ENCODE measurements at places on chromosomes 7 and 10.
A peak's percentile ranks its signal among the peaks of the same experiment; 100 is the strongest.

- no peak for DNase-seq
These were observed 231.3 kb upstream of the NPY start for GRCh38 chr7:24052572-24053260.

DNA sequence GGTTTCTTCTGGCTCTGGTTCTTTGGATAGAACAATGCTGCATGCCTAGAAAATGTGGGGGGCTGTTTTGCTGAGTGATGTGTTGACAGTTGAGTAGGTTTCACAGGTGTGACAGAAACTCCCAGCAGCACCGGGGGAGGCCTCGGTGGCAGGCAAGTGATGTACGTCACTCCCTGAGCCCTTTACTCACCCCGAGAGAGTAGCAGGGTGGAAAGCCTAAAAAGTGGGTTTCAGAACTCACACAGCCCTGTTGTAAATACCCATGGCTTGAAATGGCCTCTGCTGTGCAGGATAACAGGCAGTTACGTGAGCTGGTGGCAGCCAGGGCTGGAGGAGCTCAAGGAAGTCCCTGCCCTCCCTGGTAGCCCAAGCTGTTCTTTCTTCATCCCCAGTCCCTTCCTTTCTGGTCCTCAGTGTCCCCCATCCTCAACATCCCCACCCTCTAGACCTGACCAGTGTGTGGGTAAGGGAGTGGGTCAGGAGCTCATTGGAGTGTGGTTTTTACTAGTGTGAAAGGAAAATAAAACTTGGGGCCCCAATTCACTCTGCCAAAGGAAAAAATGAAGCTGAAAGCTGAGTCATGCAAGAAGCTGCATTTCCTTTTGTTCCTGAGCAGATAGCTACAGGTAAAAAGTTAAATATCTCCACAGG is 258.1 kb downstream of the STK31 start:
- DNase-seq = no peak

GRCh38 chr7:28003408-28003807 is 177.2 kb downstream of the JAZF1 start:
- no peak for DNase-seq

DNA sequence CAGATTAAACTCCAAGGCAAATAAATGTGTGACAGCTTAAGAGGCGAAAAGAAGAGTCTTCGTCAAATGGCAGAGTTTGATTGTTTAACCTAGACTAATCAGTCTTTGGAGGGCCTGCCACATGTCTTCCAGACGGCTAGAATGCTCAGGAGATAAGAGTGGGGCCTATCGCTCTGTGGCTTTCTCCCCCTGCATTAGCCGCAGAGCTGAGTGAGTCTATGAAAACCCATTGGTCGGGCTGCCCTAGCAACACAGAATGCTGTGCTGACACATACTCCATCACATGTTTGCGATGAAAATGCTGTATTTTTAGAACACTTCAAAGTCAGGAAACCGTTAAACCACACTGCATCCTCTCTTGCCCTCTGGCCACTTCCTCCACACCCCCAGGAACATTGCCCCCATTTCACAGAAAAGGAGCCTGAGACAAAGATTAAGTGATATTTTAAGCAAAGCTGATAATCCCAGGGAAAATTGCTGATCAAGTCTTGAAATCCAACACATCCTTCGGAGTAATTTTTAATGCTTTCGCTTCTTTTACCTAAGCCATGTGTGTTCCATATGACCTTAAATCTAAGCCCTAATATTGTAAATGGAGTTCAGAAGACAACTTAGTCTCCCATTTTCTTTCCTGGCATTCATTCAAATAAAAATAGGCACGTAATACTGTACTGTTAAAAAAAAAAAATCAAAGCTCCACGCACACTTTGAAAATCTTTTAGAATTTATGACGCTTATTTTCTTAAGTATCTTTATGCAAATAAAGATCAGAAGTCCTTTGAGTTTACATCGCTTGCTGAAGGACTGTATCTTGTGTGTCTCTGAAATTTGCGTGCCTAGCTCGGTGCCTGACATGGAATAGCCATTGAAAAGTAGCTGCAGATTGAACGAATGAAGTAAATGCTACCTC is 161.2 kb downstream of the CELF2 start:
- DNase-seq = peak; percentile 95

GRCh38 chr10:16182688-16183087 is 254.1 kb upstream of the PTER start:
- DNase-seq = no peak

DNA sequence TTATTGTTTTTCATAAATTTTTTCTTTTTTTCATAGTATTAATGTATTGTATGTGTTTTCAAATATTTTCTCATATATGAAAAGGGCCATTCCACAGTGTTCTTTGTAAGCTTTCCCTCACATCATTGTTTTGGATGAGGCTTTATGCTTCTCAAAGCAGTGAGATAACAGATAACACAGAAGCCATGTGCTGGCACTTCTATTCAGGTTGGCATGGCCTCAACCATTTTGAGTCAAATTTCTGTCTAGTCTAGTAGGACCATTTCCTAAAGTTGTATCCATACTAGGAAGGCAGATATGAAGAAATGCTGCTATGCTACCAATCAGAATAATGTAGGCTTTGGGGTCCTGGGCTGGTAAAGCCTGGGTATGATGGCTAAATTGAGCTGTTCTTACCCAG is 135.9 kb upstream of the LAMB4 start:
- DNase-seq = no peak

GRCh38 chr7:16708511-16708910 is 45.0 kb upstream of the TSPAN13 start:
- DNase-seq = no peak

DNA sequence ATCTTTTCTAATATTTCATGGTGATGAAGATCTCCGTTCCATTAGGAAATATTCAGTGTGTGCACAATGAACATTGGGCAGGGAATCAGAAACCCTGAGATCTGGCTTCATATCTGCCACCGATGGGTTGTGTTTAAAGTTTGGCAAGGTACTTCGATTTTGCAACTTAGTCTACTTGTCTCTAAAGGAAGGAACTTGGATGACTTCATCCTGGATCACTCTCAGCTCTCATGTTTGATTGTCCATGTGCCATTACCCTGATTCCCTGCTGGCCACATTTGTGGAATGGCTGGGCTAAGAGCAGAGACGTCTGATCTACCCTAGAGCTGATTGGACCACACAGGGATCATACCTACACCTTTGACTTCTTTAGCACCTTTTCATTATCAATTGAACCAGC is 177.0 kb upstream of the KMT2E start:
- DNase-seq = no peak

GRCh38 chr7:134359787-134360432 is 43.2 kb upstream of the SLC35B4 start:
- DNase-seq = no peak

GRCh38 chr10:5413012-5413938 is 918 bp downstream of the NET1 start:
- DNase-seq = no peak

- no peak for DNase-seq
These were observed 43.8 kb upstream of the BET1 start for GRCh38 chr7:94047956-94048355.

- no peak for DNase-seq
These were observed 34.5 kb upstream of the TTYH3 start for GRCh38 chr7:2597273-2597640.

DNA sequence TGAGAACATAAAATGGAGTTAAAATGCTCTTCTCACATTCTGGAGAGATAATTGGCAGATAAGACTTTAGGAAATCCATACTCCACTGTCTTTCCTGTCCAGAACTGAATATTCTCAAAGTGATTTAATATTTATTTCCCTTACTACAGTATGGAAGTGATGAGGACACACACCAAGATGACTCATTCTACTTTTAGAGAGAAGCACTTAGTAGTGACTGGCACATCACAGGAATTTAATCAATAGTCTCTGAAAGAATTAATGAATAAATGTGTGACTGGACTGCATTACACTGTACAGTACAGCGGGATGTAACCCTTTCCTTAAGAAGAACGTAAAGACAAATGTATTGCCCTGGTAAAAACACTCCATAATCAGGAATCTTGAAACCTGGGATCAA is 116.7 kb downstream of the SEMA3E start:
- no peak for DNase-seq

DNA sequence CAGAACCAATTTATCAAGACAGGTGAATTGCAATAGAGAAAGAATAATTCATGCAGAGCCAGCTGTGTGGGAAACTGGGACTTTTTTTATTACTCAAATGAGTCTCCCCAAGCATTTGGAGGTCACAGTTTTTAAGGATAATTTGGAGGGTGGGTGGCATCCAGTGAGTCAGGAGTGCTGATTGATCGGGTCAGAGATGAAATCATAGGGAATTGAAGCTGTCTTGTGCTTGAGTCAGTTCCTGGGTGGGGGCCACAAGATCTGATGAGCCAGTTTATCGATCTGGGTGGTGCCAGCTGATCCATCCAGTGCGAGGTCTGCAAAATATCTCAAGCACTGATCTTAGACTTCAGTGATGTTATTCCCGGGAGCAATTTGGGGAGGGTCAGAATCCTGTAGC is 9.9 kb upstream of the MYO1G start:
- DNase-seq = no peak

DNA sequence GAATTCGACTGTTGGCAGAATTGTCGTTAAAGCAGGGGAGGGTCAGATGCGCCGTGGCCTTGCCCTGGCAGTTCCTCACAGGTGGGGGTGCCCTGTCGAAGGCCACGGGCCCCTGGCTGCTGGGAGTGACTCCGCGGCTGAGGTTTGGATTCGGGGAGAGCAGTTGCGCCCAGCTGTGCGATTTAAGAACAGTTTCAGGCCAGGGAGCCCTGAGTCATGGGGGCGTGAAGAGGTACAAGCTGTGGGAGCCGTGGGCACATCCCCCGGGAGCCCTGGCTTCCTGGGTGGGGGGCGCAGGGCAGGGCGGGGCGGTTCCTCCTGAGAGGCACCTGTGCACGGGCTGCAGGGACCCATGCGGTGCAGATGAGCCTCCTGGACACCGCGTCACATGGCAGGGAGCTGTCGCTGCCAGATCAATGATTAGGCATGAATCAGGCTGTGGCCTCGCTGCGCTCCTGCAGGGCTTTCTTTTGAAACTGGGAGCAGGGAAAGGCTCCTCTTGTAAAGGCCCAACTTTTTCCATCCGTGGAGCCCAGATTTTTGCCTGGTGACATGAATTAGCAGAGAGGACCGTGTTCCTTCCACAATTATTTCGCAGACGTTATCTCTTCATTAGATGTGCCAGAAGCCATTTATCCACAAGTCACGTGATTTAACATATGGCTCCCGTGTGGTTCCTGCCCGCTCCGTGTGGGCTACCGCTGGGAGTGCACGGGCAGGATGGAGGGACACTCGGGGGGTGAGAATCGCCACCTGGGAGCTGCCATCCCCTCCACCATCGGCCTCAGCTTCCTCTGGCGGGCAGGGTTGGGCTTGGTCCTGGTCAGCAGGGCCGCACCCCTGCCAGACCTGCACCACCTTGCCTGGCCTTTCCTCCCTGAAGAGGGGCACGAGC is 918 bp downstream of the PWWP2B start:
- peak; percentile 37 for DNase-seq

GRCh38 chr10:133170092-133170491 is 10.1 kb downstream of the KNDC1 start:
- no peak for DNase-seq

GRCh38 chr10:128064970-128065580 is 61.1 kb downstream of the MKI67 start:
- no peak for DNase-seq

DNA sequence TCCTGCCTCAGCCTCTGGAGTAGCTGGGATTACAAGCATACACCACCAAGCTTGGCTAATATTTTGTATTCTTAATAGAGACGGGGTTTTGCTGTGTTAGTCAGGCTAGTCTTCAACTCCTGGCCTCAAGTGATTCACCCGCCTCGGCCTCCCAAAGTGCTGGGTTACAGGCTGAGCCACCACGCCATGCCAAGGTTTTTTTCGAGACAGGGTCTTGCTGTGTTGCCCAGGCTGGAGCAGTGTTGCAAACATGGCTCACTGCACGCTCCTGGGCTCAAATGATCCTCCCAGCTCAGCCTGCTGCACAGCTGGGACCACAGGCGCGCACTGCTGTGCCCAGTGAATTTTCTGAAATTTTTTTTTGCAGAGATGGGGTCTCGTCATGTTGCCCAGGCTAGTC is 3.3 kb upstream of the SEC31B start:
- DNase-seq = no peak

GRCh38 chr7:90613088-90613498 is 17.0 kb downstream of the CDK14 start:
- DNase-seq = no peak

DNA sequence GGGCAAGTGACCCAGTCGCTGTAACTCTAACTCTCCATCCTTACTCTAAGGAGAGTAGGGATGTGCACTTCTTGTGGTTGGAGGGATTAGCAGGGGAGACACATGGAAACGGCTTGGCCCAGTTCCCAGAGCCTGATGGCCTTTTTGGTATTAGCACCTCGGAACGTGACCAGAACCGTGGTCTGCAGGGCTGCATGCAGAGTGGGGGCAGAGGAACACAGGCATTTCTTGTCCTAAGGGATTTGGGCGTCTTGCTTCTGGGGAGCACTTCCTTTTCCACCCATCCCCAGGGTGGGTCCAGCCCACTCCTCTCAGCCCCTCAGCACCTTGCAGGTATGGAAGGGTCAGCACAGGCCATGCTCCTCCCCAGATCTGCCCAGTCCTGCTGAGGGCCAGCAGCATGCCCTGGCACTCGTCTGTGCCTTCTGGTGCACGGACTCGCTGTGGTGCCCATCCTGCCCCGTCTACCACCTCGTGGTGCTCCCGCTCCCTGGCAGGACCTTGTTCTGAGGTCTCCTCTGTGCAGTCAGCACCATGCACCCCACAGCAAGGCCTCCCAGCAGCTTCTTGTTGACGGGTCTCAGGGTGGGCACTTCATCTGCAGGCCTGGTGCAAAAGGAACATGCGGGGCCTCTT is 109.6 kb downstream of the ACTR3B start:
- DNase-seq = no peak

DNA sequence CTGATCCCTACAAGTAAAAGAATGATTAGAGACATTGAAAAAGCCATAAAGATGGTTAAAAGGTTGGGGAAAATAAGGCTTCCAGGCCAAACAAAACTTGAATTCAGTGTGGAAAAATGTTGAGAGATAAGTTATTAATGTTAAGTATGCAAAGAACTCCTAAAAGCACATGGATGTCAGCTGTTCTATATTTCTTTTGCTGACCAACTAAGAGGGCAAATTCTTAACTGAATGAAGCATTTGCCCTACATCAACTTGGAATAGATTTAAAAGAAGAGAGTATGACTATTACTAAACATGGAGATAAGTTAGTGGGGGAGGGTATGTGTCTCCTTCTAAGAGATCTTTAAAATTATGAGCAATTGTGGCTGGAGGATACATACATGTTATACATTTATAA is 124.8 kb downstream of the KIAA1217 start:
- DNase-seq = no peak

DNA sequence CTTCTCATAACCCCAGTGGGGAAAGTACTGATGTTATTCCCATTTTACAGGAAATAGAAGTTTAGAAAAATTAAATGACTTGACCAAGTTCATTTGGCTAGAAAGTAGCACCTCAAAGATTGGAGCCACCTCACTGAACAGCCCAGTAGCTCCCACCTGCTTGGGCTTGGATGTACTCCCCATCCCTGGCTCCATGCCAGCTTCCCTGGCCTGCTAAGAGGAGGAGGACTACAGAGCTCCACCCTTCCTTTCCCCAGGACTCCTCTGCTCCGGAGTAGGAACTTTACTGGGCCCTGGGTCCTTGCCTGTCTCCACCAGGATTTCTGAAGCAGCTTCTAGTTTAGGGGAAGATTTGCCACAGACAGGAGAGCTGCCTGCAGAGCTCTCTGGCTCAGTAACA is 3.1 kb downstream of the HPS6 start:
- no peak for DNase-seq
